ENCODE measurements at places on chromosomes 16 and 17.
A peak's percentile ranks its signal among the peaks of the same experiment; 100 is the strongest.

DNA sequence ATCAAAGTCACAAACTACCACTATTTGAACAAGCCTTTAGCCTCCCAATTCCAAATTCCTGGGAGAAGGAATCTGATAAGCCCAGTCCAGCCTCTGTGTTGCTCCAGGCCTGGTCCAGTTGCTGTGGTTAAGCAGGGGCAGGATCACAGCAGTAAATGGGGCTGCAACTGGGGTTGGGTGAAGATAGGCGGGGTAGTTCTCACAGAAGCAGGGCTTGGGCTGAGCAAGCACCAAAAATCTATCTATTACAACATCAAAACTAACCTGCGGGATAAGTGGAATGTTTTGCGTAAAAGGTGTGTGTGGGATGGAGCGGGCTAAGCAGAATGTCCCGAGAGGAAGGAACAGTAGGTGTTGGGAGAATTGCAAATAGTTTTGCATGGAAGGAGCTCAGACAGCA, 23.0 kb upstream of the RNF135 start:
- no peak for DNase-seq

DNA sequence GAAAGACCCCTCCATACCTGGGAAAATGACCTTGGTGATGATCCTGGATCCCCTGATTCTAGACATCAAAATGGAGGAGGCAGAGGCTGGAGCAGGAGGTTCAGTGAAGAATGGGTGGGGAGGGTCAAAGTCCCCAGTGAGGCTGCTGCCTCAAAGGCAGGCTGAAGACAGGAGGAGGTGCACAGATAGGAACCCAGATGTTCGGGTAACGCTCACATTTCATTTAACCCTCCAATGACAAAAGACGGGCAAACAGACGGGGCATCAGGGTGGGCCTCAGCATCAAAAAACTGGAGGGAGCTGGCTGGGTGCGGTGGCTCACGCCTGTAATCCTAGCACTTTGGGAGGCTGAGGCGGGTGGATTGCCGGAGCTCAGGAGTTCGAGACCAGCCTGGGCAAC, at the start of gene ANKRD40CL:
Gene ANKRD40CL, minus strand, starts transcription at position 73 of the 400 bp plus-strand sequence. CDS start 605 bp downstream, outside the sequence.
- DNase-seq = no peak

DNA sequence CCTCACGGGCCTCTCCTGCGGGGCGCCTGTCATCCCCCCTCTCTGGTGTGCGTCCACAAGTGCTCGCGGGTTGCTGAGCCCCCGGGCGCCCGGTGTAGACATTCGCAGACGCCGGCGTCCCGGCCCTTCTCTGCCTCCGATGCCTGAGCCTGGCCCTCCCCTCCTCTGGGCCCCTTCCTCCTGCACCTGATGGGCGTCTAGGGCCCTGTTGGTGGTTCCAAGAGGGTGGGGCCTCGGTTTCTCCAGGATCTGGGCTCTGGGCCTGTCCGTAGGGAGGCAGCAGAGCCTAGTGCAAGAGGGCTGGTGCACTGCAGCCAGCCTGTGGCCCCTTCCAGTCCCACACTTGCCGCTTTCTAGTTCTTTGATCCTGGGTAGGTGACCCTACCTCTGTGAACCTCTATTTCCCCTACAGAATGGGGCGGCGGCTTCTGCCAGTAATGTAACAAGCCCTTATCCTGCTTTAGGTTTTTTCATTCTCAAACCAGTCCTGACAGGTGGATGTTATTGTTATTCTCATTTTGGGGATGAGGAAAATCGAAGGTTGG, 623 bp downstream of the E4F1 start:
- DNase-seq = no peak

DNA sequence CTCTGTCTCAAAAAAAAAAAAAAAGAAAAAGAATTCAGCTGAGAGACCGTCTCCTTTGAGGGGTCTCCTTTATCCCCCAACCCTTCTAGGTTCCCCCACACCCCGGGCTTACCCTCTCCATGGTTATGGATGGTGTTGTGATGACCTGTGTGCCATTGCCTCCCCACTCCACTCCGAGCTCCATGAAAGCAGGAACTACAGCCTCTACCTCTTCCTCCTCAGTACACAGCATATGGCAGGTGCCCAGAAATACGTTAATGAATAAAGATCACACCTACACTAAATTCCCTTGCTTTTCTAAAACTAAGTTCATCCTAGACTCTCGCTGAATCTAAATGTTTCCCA, 17.2 kb downstream of the COPRS start:
- DNase-seq = no peak

- DNase-seq = no peak
Observed at GRCh38 chr17:41324180-41325075, 8.9 kb upstream of the KRTAP17-1 start.

- no peak for DNase-seq
Observed at GRCh38 chr16:64122177-64122576, 999.7 kb downstream of the CDH11 start.

- no peak for DNase-seq
Observed at GRCh38 chr17:18977646-18978045, 25.7 kb downstream of the SLC5A10 start.

GRCh38 chr17:71057448-71057847, 888.1 kb downstream of the KCNJ2 start:
- DNase-seq = no peak

GRCh38 chr17:19987897-19988296, 10.3 kb upstream of the AKAP10 start:
- DNase-seq = no peak

DNA sequence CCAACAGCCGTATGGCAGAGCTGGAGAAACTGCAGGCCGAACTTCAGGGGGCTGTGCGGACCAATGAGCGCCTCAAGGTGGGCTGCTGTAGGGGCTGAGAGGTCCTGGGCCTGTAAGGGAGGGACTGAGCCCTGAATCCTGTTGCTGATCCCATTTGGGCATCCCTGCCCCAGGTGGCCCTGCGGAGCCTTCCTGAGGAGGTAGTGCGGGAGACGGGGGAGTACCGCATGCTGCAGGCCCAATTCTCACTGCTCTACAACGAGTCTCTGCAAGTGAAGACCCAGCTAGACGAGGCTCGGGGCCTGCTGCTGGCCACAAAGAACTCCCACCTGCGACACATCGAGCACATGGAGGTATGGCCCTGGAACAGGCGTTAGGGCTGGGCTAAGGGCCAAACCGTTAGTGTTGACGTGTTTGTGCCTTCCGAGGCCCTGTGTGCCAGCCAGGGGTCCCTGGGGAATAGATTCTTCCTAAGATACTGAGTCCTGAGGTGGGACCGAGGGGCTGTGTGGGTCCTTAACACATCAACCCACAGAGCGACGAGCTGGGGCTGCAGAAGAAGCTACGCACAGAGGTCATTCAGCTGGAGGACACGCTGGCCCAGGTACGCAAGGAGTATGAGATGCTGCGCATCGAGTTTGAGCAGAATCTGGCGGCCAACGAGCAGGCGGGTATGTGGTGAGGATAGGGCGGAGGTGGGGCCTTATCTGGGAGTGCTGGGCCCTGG, 4.2 kb downstream of the RNF40 start:
- DNase-seq = no peak

DNA sequence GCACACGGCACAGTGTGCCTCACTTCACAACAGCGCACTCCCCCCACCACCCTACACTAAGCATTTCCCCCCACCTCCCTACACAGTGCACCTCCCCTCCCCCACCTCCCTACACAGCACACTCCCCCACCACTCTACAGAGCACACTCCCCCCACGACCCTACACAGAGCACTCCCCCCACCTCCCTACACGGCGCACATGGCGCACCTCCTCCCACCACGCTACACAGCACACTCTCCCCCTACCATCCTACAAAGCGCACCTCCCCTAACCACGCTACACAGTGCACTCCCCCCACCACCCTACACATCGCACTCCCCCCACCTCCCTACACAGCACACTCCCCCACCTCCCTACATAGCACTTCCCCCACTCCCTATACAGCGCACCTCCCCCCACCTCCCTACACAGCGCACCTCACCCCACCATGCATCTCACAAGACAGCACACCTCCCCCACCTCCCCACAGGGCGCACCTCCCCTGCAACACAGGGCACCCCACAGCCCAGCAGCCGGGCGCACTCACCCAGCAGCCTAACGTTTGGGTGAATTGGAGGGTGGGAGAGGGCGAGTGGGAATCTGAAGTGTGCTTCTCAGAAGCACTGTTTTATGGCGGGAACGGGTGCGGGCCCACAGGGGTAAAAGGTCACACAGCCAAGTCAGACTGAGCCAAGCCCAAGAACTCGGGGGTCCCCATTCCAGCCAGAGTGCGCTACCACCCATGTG, 10.3 kb downstream of the KNOP1 start:
- no peak for DNase-seq

- no peak for DNase-seq
Observed at GRCh38 chr16:72015124-72015523, 6.6 kb downstream of the DHODH start.

DNA sequence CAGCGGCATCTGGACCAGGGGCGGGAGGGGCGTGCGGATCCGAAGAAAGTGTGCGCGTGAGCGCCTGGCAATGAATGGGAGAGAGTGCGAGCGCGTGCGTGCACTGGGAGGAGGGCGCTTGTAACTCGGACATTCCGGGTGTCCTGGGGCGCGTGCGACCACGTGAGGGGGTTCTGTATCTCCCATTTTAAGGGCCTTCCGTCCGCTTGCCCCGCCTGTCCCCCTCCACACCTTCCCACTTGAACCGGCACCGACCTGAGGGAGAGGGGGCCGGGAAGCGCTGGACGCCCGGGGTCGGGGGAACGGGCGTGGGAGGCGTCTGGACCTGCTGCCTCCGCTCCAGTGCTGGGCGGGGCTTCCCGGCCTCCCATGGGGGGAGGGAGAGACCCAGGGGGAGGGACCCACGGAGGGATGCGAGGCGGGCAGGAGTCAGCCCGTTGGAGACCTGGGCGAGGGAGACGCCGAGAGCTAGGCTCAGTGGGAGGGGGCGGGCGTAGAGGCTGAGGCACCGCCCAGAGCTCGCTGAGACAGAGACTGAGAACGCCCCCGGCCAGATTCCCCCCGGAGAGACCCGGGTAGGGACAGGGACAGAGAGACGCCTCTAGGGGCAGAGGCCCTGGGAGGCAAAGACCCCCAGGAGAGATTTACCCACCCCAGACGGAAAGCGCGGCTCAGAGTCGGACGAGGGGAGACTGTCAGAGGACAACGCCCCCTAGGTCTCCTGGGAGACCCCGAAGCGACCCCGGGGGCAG, at the start of gene KREMEN2:
Gene KREMEN2, plus strand, starts transcription at position 553 of the 752 bp plus-strand sequence. CDS start 246 bp downstream, outside the sequence.
- DNase-seq = no peak

DNA sequence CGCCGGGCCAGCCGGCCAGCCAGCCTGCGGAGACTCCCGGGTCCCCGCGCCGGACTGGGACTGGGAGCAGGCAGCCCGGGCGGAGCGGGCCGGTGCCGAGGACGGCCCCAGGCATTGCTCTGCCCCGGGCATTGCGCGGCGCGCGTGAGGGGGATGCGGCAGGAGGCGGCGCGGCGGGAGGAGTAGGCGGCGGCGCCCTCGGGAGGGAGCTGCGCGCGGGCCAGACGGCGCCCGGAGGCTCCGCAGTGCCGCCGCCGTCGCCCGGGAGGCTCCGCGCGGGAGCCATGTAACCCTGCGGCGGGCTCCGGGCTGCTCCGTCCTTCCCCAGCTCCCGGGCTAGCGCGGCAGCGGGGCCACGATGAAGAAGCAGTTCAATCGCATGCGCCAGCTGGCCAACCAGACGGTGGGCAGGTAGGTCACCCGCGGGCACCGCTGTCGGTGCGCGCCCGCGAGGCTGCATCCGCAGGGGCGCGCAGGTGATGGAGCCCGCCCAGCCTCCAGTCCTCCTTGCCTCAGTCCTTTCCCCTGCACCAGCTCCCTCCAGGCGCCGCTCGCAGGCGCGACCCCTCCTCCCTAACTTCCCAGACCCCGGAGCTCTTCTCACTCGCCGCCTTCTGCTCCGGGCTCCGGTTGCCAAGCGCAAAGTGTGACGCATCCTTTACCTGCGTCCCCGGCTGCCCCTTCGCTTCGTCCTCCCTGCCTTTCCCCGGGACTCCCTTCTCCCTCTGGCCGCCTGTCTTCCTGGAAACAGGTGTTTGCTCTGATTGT, at the start of gene ARHGAP44:
Gene ARHGAP44, plus strand, starts transcription at position 18 of the 768 bp plus-strand sequence. Its CDS starts 341 bp downstream, at position 359.
- no peak for DNase-seq

- DNase-seq = no peak
Observed at GRCh38 chr16:50857881-50858280, 116.0 kb downstream of the CYLD start.

GRCh38 chr16:4328046-4328781, 12.3 kb downstream of the GLIS2 start:
- peak; percentile 62 for DNase-seq

GRCh38 chr17:77151186-77151585, 10.4 kb downstream of the SEC14L1 start:
- no peak for DNase-seq

GRCh38 chr17:73711184-73711583, 66.9 kb upstream of the SDK2 start:
- no peak for DNase-seq

DNA sequence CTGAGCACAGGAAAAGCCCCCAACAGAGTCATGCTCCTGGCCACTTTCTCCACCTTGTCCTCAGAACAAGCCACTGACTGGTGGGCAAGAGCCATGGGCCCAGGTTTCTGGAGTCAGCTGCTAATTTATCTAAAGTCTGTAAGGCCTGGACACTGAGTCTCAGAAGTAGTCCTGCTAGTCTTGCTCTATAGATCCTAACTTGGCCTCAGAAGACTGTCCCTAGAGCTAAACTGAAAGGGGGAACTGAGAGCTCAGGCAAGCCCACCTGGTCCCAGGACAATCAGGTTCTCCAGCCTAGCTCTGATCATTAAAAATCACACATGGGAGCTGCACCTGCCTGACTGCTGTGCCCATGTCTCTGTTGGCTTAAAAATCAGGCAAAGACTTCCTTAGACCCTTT, 485.8 kb downstream of the SLC39A11 start:
- DNase-seq = no peak

- no peak for DNase-seq
Observed at GRCh38 chr16:78045865-78046581, 23.7 kb downstream of the CLEC3A start.

GRCh38 chr17:29710891-29711418, 88.2 kb upstream of the CORO6 start:
- DNase-seq = no peak

DNA sequence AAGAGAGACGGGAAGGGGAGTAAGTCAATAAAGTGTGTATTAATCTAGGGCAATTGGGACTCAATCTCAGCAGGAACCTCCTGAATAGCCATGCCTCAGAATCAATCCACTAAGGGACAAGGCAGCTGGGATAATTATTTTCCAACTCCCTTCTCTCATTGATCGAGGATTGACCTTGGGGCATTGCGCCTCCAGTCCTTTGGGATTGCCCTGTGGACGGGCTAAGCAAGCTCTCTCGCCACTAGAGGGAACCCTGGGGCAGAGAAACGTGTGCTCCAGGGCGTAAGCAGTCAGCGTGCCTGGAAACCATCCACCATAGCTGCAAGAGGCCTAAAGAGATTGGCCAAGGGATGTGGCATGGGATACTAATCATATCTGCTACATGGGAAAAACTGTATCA, 53.9 kb upstream of the ERCC4 start:
- DNase-seq = no peak

DNA sequence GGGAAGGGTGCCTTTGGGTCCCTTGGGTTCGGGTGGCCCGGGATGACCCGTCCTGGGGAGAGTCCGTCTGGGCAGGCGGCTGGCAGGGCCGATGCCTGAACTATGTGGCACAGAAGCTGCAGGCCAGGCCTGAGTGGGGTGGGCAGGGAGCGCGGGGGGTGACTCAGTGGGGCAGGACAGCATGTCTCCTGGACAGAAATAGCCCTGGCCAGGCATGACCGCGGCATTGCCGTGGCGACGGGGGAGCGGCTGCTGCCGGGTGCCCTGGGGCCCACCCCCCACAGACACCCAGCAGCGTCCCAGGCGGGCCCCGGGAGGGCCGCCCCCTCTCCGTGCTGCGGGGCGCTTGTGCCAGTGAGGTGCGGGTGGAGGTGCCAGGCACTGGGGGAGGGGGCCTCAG, 1.8 kb upstream of the C1QTNF8 start:
- no peak for DNase-seq
